Spinal cord (tissue), 10 donors: ENCODE measurements at places on chromosomes 5 and 9. TPM values are rescaled to one million over a fixed set of nuclear protein-coding genes. Genes with fewer than 3 reads are reported as not detected.

The NUDT2 gene
- 27.6 TPM for polyA plus RNA-seq

The CKMT2 gene
- polyA plus RNA-seq: 7.2 TPM

The RAB24 gene
- polyA plus RNA-seq: 49.8 TPM

The COL5A1 gene
- 79.4 TPM for polyA plus RNA-seq

The PFN3 gene
- 1.00 TPM for polyA plus RNA-seq

The WDR31 gene
- polyA plus RNA-seq: 4.5 TPM

The PLPPR1 gene
- polyA plus RNA-seq: 91.5 TPM

The GDA gene
- polyA plus RNA-seq: 2.3 TPM

The KIF4B gene
- 0.11 TPM for polyA plus RNA-seq
